ENCODE measurements at places on chromosomes 4 and X.
A peak's percentile ranks its signal among the peaks of the same experiment; 100 is the strongest.

- no peak for DNase-seq
Measured at GRCh38 chr4:38489924-38490639, 173.9 kb upstream of the KLF3 start.

GRCh38 chr4:31557437-31557836 is 837.3 kb downstream of the PCDH7 start:
- no peak for DNase-seq

DNA sequence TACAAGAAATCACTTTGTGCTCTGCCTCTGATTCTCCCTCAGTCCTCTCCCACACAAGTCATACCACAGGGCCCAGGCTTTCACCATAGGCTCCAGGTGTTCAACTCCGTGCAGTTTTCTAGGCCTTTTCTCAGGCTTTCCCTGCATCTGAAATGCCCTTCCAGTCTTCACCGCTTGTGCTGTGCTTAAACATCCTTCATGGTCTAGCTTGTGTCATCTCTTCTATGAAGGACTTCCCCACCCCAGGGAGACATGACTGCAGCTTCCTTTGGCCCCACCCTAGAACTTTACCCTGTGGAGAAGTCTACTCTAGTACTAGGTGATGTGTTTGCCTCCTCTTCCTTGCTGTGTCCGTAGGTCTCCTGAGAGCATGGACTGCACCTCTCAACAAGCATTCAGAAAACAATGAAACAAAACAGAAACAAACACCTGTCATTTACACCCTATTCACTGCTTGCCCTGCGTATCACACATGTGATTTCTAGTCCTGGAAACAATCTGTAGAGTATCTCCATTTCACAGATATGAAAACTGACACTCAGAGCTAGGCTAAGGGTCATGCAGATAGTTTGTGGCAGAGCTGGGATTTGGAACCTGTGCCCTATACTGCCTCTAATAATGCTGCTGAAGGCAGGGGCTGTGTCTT is 22.7 kb upstream of the LEF1 start:
- no peak for DNase-seq

DNA sequence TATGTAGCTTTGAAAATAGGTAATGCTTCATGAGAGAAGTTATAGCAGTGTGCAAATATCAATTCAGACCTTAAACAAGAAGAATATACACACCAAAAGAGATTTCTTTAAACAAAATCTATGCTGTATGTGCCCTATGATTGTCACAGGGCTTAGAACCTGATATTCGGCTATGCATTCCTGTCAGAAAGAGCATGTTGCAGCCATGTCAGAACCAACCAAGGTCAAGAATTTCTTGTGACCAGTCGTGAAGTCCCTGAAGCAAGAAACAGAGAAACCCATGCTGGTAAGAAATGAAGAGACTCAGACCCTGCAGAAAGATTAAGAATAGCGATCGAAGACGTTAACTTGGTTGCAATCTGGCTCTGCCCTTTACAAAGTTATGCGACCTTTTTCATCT is 210.3 kb upstream of the SPIN4 start:
- DNase-seq, result no peak

- DNase-seq, result no peak
Measured at GRCh38 chrX:143437439-143437838, 79.8 kb downstream of the SPANXN3 start.

DNA sequence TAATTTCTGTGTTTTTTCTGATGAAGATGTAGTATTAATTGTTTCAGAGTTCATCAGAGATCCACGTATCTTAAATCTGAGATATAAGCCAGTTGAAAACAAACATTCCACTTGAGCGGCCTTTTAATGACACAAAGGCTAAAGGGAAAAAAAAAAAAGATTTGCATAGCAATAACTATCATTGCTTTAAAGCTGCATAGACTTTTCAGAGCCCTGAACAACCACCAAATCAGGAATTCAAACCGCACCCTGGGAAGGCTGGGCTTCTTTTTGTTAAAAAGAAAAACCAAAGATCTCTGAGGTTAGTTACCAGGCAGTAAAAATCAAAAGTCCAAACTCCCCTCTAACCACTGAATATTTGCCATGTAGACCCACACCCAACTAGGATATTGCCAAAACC is 206.0 kb downstream of the HHIP start:
- DNase-seq, result no peak

DNA sequence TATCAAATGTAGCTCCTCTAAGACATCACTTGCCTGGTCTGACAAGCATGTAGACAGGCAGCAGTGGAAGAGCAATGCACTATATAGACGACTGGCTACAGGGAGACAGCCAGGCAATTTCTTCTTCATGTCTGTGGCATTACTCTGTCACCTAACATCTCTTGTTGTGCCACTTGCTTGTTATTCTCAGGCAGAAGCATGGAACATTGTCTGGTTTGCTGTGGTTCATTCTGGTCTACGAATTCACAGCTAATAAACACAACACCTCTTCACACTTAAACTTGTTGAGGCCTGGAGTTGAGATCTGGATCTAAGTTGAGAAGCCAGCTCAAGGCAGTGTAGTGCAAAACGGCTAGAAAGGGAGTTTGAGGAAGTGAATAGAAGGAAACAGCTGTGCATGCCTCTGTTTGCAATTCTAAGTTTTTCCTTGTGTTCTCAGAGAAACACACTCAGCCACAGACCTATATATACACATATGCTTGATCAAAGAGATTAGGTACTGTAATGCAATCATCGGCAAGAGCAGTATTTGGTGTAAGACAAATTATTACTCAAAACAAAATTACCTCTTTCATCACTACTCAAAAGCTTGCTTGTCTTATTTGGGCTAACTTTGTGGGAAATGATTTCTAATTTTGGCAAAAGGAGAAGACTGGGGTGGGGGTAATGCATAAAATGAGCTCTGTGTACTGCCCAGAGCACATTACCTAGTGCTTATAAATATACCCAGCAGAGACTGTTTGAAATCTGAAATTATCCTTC is 243.8 kb downstream of the PPP3CA start:
- DNase-seq, result no peak

DNA sequence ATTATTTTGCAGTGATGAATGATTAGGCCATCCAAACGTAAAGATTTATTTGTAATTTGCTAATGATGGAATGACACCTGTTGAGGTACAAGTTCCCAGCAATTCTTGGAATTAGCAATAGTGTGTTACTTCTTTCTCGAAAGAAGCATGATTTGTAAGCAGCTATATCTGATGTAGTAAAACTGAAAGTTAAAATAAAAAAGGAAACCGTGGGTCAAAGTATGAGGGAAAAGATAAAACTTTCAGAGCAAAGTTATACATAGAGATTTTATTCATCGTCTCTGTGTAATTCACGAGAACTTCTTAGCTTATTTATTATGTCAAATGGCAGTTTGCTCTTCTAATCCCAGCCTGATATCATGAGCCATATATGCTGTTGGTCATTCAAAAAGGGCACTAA is 59.0 kb downstream of the NFKB1 start:
- DNase-seq, result no peak

- no peak for DNase-seq
Measured at GRCh38 chrX:44674906-44675305, 132.2 kb upstream of the FUNDC1 start.

GRCh38 chrX:35166023-35166422 is 223.4 kb downstream of the FAM47B start:
- no peak for DNase-seq

DNA sequence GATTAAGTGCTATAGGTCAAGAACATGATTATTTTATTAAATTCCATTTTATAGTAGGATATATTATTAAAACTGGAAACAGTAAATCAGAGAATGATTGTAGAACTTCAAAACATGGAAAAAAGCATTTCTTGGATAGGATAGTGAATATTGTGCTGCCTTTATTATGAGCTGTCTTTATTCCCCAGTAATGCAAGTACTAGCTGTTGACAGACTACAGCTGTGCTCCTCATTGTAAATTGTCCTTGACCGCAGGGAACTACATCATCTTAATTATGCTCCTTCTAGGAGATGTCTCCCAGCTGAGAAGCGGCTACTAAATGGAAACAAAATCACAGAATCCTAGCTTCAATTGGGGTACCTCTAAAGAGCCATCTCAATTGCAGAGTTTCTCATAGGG is 1457.2 kb upstream of the PCDH7 start:
- no peak for DNase-seq

DNA sequence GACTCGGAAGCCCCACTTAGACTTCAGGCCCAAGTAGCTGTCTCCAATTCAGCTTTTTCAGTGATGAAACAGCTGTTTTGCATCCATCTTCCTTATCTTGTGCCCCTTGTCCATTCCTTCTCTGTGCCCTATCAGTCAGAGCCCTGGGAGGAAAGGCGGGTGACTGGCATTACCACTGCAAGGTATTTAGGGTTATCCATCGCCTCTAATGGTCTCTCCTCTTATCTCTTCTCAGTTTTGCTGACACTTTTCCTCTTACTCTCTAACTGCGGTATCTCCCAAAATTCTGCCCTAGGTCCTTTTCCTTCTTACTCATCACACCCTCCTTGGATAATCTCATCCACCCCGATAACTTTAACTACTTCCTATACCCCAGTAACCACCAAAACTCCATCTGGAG is 13.7 kb downstream of the GAB3 start:
- no peak for DNase-seq

DNA sequence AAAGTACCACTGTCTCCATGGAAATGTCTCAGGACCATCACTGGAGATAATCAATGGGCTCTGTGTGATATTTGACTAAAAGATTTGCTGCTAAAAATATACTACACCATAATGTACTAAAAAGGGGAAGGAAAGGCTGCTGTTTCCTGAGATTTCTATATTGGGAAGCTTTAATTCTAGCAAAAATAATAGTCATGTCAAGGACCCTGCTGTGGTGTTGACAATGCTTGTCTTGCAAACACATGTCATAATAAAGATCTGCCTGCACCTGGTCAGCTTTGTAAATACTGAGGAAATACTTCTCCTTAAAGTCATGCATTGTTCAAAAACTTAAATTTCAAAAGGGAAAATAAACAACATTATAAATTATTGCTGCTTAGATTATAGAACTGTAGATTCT is 417.9 kb downstream of the GPM6A start:
- peak; percentile 7 for DNase-seq

- DNase-seq, result no peak
Measured at GRCh38 chrX:8663325-8663724, 68.6 kb downstream of the ANOS1 start.

GRCh38 chr4:125313497-125313896 is 1.3 kb upstream of the FAT4 start:
- DNase-seq, result peak; percentile 53

DNA sequence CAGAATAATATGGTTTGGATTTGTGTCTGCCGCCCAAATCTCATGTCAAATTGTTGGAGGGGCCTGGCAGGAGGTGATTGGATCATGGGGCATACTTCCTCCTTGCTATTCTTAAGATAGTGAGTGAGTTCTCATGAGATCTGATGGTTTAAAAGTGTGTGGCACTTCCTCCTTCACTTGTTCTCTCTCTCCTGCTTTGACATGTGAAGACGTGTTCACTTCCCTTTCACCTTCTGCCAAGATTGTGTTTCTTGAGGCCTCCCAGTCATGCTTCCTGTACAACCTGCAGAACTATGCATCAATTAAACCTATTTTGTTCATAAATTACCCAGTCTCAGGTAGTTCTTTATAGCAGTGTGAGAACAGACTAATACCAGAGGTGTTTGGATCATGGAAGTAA is 325.7 kb upstream of the GIMD1 start:
- no peak for DNase-seq

GRCh38 chr4:18110099-18110498 is 88.5 kb upstream of the LCORL start:
- DNase-seq, result no peak

DNA sequence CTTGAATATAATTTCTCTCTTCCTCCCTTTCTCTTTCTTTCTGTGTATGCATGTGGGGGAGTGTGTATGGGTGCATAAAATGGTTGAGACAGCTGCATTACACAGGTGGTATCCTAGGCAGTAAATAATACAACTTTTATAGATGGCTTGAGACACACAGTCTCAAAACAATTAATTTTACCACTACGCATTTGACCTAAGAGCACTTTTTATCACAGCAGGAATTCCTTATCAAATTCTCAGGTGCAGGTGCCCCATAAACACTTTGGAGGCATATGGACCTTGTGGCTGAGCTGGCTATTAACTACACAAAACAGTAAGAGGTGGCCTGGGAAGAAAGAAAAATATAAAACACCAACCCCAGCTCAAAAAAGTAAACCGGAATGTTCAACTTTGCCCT is 91.3 kb downstream of the RASGEF1B start:
- DNase-seq, result no peak

DNA sequence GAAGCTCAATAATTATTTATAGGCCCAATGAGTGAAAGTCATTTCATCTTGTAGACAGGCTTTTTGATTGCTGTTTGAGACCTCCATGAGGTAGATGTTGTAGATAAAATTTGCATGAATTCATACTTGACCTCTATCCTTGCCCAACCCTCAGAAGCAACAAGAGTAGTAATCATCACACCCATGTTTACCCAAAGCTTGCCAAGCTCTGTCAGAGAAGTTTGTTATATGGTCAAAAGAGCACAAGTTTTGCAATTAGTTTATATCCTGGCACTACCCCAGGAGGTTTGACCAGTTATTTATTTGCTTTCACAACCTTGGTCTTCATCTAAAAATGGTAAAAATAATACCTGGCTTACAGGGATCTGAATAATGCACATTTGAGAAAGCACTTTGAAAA is 20.7 kb downstream of the ADH7 start:
- DNase-seq, result no peak

GRCh38 chrX:149473966-149474365 is 31.1 kb downstream of the IDS start:
- DNase-seq, result no peak

DNA sequence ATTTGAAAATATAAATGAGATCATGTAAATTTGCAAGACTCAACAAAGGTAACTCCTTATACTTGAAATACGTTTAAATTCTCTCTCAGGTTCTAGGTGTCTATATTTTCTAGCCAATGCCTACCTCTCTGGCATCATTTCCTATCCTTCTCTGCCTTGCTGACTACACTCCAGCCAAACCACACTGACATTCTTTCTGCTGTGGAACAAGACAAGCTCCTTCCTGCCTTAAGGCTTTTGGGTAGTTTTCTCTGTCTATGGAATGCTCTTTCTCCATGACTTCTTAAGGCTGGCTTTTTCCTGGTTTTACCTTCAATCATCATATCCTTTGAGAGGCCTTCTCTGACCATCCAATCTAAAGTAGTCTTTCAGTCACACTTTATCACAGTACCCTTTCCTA is 201.0 kb downstream of the SPRY1 start:
- DNase-seq, result no peak

GRCh38 chrX:122363112-122363795 is 820.8 kb upstream of the GRIA3 start:
- no peak for DNase-seq

DNA sequence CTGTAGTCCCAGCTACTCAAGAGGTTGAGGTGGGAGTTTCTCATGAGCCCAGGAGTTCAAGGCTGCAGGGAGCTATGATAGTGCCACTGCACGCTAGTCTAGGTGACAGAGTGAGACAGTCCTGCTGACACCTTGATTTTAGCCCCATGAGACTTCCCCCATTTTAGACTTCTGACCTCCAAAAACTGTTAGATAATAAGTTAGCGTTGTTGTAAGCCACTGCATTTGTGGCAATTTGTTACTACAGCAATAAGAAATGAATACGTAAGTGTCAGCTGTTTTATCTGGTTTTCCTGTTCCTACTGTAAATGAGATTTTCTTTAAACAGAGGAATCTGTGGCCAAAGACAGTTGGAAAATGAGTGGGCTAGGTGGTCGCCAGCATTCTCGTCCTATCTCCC is 83.9 kb downstream of the ARHGAP10 start:
- no peak for DNase-seq
